Stimulated activated CD4-positive, alpha-beta T cell treated with anti-CD3 and anti-CD28 coated beads, Interleukin-1b, Interleukin-23, amount 100 ng/mL, for 48 hours (primary cell): ENCODE measurements at places on chromosomes 12 and 14.

DNA sequence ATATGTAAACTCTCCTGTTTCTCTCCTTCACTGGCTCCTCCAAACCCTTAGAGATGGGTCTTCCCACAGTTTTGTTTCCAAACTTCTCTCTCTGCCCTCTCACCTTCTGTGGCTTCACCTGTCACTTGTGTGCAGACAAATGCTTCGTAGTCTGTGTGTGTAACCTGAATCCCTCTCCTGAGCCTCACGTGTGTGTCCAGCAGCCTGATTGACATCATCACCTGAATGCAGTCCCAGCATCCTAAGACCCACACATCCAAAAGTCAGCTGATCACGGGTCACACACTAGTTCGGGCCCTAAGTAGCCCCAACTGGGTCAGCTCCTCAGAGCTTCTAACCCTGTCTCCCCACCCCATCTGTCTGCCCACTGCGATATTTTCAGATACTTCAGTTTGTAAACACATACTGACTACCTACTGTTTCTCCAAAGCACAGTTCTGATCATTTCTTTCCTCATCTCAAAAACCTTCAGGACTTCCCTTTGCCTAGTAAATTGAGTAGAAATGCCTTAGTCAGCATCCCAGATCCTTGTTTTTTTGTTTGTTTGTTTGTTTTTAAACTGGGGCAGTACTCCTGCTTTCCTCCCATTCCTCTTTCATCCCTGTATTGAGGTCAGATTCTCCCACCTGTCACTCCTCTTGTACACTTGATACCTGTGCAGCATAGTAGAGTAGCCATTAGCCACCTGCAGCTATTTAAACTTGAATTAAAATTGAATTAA, 23.7 kb downstream of the FNTB start:
- DNase-seq: no peak

DNA sequence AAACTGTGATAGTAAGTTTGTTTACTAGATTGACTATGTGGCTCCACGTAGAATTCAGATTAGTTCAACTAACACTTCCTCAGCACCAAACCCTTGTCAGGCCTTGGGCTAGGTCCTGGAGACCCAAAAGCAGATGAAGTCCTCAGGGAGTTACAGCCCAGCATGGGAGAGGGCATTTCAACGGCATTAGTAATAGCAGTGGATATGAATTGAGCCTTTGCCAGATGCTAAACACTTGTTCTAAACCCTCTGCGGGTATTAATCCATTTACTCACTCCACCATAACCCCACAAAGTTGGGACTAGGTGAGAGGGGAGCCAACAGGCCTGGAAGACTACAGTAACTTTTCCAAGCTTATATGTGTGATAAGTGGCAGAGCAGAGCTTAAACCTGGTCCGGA, 714.6 kb downstream of the DIO2 start:
- no peak for DNase-seq

DNA sequence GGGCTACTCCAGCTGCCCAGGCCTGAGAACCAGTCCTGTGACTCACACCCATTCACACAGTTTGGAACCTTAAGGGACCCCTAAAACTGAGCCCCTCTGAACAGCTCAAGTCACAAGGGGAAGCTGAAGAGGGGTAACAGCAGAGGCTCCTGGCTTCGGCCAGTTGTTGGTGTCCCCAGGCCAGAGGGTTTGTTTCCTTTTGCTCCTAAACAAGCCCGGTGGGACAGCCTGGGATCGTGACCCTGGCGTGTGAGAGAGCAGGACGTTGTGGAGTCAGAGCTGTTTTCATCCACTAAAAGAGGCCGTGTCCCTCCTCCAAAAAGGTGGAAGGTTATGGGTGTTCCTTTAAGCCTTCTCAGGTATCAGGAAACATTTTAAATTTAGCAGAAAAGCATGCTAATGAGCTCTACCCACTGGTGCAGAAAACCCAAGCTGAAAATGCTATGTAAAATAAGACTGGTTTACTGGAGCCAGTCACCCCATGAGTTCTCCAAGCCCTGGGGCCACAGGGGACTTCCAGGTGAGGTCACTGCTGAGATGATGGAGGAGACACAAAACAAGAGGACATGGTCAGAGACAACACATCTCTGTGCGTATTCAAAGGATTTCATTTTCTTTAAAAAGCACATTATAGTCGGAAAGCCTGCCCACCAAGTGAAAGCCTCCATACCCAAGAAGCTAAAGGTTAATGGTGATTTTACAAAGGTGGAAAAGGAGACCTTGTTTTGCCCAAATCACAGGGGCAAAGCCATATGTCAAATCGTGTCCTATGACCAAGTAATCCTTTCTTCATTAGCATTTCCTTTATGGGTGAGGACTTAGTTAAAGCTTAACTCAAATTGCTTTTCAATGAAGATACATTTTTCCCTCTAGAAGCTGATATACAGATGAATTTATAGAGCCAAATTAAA, 14.1 kb downstream of the PRKAB1 start:
- DNase-seq: no peak

DNA sequence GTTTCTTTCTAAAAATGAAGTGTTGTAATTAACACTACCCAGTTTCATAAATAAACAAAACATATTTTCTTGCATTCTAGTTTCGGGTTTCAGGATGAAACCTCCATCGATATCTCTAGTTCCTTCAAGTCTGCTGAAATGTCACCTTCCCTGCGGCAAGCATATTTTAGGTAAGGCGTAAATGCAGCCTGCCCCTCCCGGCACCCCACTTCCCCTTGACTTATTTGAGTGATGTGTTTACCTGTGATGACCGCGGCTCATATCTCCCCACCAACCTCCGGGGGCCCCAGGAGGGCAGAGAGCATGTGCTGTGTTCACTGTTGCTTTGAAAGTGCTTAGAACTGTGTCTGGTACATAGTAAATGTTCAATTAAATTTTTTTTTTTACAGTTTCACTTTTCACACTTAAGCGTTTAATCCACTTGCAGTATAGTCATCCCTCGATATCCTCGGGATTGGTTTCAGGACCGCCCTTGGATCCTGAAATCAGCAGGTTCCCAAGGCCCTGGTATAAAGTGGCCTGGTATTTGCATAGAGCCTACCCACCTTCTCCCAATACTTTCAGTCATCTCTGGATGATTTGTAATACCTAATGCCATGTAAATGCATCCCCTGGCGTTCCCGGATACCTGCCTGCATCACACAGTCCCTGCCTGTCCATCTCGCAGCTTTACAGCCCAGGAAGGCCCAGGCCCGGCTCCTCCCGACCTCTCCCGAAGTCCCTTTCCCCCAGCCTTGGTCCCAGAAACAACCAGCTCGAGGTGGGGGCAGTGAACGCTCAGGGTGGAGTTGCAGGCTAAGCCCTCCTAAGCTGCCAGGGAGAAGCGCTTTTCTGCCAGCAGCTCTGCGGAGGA, 40.2 kb upstream of the FBRSL1 start:
- DNase-seq: no peak

DNA sequence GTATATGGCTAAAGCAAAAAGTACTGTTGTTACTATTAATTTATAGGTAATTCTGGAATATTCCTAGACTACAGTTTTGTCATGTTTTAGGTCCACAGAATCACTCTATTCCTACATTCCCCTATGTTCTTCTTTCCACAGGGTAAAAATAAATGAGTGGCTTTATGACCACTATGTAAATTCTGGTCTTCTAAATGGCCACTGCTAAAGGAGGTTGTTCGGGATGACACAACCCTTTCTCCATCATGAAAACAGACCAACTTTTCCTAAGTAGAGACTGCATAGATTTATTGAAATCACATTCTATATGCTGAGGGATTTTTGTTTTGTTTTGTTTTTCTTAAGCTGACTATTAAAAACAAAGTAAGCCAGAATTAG, 88.0 kb downstream of the SYT1 start:
- DNase-seq: no peak

DNA sequence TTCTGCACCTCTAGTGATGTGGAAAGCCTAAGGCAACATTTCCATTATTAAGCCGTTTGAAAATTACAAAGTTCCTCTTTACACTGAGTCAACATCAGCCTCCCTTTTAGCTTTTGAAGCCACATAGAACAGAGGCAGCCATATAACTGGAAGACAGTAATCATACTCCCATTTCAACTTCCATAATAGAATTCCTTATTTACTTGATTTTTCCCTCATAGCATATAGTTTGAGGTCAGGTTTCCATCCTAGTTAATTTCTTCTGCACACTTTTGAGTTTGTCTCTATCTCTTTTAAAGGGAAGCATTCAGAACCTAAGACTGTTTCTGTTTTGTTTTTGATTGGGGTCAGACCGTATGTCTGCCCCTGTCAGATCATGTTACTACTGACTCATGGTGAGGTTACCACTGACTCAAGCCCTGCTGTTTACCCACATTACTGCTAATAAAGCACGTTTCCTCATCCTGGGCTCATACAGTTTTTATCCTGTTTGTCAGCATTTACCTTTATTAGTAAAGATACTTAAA, 161.0 kb downstream of the SLC38A4 start:
- DNase-seq: peak; percentile 19

DNA sequence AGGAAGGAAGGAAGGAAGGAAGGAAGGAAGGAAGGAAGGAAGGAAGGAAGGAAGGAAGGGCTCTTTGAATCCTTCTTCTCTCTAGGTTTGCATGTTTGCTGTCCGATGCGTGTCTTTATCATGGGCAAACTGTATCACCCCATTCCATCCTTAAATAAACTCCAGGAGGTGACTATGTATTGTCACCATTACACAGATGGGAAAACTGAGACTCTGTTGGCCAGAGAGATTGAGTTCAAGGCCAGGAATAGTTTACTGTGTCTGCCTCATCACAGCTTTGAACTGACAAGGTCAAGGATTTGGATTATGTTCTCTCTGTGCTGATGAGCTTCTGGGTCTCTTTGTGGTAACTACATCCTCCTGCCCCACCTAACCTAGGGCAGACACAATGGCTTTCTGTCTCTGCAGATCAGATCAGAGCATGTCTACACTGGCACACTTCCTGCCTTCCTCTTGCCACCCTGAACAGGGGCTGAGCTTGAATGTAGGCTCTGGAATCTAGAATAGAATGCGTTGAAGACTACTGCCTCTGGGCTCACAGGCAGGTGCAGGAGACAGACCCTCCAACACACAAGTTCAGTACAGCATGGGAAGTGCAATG, 78.9 kb upstream of the MAP1LC3B2 start:
- no peak for DNase-seq

GRCh38 chr14:21440859-21441258, 15.1 kb downstream of the CHD8 start:
- DNase-seq: no peak

- no peak for DNase-seq
These were observed 591 bp upstream of the IRF9 start for GRCh38 chr14:24160499-24160849.

- DNase-seq: peak; percentile 37
These were observed 663 bp downstream of the NCKAP5L start for GRCh38 chr12:49827401-49828099.

- DNase-seq: no peak
These were observed 46.9 kb upstream of the RGS6 start for GRCh38 chr14:71885301-71885700.

- no peak for DNase-seq
These were observed 4.9 kb upstream of the HOXC12 start for GRCh38 chr12:53949631-53950436.

DNA sequence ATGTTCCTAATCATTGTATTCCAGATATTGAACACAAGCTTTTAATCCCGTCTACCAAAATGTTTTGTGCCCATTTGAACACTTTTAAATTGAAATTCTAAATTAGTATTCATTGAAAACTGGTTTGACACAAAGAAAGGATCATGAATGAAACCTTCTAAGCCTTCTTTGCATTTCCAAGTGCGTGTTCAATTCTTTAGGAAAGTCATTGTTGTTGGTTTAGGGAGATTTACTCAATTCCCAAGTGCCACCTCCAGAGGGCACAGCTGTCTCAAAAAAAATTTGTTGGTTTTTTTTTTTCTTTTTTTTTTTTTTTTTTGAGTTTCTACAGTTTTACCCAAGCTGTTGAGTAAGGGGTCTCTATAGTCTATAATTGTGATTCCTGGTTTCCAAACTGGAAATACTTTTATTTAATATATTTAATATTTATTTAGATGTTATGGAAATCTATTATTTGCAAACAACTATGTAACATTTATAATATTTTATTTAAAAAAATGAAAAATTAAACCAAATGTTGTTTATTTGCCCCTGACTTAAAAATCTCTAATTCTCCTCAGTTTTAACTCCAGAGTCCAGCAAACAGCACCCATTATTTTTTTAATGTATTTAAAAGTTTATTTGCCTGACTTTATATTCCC, 79.9 kb downstream of the NEDD1 start:
- no peak for DNase-seq

DNA sequence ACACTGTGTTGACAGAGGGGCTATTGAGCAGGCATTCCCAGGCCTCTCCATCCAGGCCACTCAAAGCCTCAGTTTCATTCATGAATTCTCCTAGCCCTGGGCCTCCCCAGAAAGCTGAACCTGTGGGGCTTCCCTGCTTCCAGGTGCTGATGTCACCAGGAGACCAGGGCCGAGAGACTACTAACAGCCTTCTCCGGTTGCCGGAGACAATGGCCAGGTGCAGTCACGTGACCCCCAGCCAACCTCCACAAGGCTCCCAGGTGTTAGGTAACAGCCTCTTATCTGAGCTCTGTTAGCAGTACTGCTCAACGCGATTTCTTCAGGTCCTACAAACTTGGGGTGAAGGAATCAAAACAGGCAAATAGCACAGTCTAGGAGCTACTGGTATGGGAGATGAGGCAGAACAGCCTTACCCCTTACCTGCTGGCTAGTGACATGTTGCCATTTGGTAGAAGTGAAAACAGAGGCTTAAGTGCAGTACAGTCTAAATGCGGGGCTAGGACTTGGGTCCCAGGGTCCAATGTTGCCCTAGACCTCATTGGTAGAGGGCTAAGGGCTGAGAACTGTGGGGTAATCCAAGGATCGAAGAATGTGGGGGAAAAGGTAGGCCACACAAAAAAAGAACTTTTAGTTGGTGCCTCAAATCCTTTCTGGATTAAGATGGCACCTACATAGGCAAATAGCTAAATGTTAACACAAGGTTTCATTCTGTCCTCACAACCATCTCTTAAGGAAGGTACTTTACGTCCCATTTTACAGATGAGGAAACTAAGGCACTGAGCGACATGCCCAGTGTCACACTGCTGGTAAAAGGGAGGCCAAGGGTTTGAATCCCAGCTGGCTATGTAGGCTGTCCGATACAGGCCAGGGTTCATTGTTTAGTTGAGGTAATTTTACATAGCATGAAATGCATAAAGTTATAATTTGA, 3.8 kb downstream of the CCDC88C start:
- DNase-seq: peak; percentile 38

DNA sequence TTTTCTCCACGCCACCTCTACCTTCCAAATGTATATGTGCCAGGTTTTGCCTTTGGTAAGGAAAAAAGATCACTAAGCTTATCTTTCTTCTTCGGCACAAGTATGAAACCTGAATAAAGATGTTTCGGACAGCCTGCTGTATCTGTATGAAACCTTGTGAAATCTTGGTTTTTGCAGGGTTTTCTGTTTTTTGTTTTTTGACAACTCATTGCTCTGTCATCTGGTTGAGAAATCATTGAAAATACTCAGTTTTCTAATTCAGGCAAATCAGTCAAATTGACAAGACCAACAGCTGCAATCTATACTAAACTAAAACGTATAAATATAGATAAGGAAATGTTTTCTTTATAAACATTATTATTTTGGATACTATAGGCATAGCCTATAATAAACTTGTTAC, 63.1 kb upstream of the FGD4 start:
- DNase-seq: no peak

GRCh38 chr14:76956316-76957090, 72.0 kb downstream of the IRF2BPL start:
- DNase-seq: peak; percentile 93

GRCh38 chr12:71010143-71010479, 89.6 kb upstream of the PTPRR start:
- DNase-seq: no peak

GRCh38 chr14:96588410-96589257, 86.5 kb downstream of the PAPOLA start:
- no peak for DNase-seq
